ENCODE measurements at places on chromosomes 3 and 15.

- no peak for DNase-seq
Measured at GRCh38 chr15:85786781-85787114, 8.0 kb downstream of the KLHL25 start.

DNA sequence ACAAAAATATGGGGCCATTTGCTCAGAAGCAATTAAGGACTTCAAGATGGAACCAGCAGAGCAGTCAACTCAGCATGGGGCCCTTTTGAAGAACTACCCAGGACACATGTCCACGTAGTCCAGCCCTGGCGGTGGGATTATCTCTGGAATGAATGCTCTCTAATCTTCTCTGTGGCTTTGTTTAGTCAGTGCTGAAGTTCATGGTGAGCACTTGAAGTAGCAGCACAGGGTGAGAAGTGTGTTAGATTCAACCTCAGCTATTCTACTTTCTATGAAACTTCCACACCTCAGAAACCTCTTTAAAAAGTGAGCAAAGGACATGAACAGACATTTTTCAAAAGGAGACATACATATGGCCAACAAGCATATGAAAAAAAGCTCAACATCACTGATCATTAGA is 74.4 kb downstream of the THRB start:
- no peak for DNase-seq

- no peak for DNase-seq
Measured at GRCh38 chr3:52013802-52014598, 18.3 kb upstream of the RPL29 start.

GRCh38 chr15:101136381-101137268 is 115.2 kb downstream of the CHSY1 start:
- no peak for DNase-seq

DNA sequence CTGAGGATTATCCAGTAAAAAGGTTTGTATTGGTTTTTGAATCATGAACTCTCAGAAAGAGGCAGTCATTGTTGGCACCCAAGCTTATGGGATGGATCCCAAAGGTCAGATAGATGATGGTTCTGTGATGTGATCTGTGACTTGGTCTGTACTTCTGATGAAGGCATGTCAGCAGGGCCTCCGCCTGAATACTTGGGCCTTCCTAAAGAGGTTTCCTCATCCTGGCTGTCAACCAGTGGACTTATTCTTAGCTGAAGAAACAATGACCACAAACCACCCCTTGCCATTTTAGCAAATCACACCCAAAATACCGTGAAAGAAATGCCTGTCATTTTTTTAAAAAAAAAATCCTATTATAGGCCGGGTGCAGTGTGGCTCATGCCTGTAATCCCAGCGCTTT is 48.2 kb upstream of the SLC9A9 start:
- no peak for DNase-seq

Data from DMS79 treated with DMSO at 0.1 percent for 48 hours (cell line).